Vagina (tissue), 2 donors: ENCODE measurements at places on chromosomes 2 and 18. TPM values are rescaled to one million over a fixed set of nuclear protein-coding genes. Genes with fewer than 3 reads are reported as not detected.
A peak's percentile ranks its signal among the peaks of the same experiment; 100 is the strongest.

KYNU gene
- 3.7 TPM for total RNA-seq

IL36G gene
- not detected for total RNA-seq

RAD51AP2 gene
- total RNA-seq: 0.25 TPM

CCDC74A gene
- 10.8 TPM for total RNA-seq

EIF4E2 gene
- 17.9 TPM for total RNA-seq

BAZ2B gene
- 90.6 TPM for total RNA-seq

UCN gene
- total RNA-seq: 3.2 TPM

DNA sequence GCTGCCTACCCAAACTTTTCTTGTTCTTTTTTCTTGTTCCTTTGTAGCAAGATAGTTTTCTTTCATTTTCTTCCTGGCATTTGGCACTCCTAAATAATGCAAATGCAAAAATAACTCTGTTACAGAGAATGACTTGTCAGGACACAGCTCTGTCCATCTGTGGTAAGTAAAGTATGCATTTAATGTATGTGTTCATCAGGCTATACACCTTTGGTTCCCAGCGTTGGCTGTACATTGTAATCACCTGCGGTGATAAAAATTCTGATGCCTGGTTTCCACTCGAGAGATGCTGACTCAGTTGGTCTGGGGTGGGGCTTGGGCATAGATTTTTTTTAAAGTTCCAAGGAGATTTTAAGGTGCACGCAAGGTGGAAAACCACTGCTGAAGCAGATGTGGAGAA is at the start of gene SERPINB13:
Gene SERPINB13, plus strand, starts transcription at position 378 of the 400 bp plus-strand sequence. CDS start 1,325 bp downstream, outside the sequence.
- no peak for DNase-seq
- H3K4me3 ChIP-seq: no peak within 1 kb of the TSS
- no peaks in the 10 kb centered on the region for H3K27me3 ChIP-seq
- H3K27ac ChIP-seq: no peak within 1 kb of the TSS

- no peak for DNase-seq
- no peaks in the 10 kb centered on the region for H3K36me3 ChIP-seq
- peaks cover 32% of the 10 kb centered on the region for H3K4me1 ChIP-seq
- H3K27me3 ChIP-seq: no peaks in the 10 kb centered on the region
- no peak overlapping the region for H3K4me3 ChIP-seq
- no peak overlapping the region for H3K27ac ChIP-seq
Observed at GRCh38 chr2:151946250-151946884, 118.1 kb upstream of the ARL5A start.

DNA sequence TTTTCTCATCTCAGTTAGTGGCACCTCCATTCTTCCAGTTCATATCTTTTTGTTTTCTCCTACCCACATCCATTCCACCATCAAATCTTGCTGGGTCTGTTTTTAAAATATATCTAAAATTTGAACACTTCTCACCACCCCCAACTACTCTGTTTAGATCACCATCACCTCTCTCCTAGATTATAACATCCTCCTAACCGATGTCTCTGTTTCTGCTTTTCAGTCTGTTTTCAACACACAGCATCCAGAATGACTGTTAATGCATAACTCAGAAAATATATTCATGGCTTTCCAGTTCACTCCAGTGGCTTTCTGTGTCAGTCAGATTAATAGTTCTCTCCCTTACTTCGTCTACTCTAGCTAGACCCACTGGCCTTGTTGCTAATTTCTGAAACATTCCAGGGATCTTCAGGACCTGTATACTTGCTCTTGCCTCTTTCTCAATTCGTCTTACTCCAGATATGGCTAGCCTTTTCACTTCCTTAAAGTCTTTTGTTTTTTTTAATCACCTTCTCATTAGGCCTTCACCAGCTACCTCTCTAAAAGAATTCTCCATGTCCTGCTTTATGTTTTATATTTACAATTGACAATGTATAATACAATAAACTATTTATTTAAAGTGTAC is 105.3 kb downstream of the COMMD1 start:
- H3K27ac ChIP-seq: no peak overlapping the region
- H3K36me3 ChIP-seq: no peaks in the 10 kb centered on the region
- DNase-seq: no peak
- H3K4me1 ChIP-seq: no peaks in the 10 kb centered on the region

DNA sequence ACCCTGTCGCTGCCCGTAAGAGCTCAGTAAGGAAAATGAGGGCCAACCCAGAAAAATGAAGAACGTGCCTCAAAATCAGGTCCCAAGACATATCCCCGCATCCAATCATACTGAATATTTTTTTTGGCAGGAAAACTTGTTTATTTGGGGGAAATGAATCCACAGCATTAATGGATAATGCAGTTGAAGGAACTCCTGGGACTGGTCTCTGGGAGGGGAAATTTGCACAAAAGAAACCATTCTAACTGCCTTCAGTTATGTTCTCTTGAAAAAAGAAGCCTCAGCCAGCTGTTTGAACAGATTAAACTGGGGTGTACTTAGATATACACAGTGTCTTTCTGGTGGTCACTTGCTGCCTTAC is 61.3 kb downstream of the SPRED2 start:
- no peaks in the 10 kb centered on the region for H3K27me3 ChIP-seq
- H3K4me1 ChIP-seq: peaks cover 24% of the 10 kb centered on the region
- no peaks in the 10 kb centered on the region for H3K36me3 ChIP-seq
- H3K27ac ChIP-seq: no peak overlapping the region
- DNase-seq: no peak

DNA sequence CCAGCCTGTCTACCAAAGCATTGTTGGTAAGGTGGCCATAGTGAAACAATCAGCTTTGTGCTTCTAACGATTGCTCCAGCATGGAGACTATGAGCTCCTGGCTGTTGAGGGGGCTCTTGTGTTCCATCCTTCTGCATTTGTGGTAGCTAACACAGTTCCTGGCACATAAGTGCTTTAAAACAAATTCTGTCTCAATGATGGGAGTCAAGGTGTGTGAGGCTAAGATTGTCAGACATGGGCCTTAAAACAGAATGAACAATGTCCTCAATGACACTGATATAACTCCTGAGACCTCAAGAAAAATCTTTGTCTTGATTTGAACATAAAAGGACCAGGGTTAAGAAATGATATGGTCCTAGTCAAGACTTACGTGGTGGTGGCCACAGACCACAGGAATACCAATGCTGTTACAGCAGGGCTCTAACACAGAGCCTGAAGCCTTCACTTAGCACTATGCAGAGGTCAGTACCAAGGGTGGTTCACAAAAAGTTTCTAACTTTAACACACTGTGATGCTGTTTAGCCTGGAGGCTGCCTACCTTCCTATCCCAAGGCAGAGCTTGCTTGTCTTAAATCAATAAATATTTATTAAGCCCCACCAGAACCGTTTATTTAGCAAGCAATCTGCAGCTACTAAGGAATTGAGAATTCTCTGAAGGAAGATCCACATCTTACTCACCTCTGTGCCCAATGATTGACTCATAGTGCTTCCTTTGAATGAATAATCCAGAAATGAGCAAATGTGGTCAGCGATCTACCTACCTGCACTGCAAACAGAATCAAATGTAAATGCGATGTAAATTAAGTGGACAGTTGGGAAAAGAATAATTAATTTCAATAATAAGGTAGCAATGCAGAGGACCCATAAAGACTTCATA is 35.1 kb downstream of the EVA1A start:
- H3K4me1 ChIP-seq: no peaks in the 10 kb centered on the region
- no peaks in the 10 kb centered on the region for H3K27me3 ChIP-seq
- no peak overlapping the region for H3K27ac ChIP-seq

DNA sequence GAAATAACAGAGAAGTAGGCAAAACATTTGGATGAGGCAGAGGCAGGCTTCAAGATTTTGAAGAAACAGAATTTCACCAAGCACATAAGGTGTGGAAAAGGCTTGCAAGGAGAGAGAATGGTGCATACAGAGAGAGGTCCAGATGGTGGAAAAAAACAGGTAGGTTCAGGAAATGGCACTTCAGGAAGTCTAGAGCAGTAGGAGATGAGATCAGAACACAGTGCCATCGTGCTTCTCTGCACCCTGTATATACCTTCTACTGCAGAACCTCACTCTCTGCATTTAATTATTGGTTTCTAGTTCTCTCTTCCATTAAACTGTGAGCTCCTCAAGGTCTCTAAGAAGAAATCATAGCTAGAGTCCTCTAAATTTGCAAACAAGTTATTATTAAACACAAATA is 2.4 kb downstream of the PAIP2B start:
- no peak for DNase-seq
- no peaks in the 10 kb centered on the region for H3K36me3 ChIP-seq
- H3K4me3 ChIP-seq: no peak overlapping the region
- no peaks in the 10 kb centered on the region for H3K27me3 ChIP-seq
- peaks cover 13% of the 10 kb centered on the region for H3K4me1 ChIP-seq

- no peaks in the 10 kb centered on the region for H3K27me3 ChIP-seq
- H3K4me1 ChIP-seq: no peaks in the 10 kb centered on the region
- no peak overlapping the region for H3K27ac ChIP-seq
- no peaks in the 10 kb centered on the region for H3K36me3 ChIP-seq
Observed at GRCh38 chr18:52348209-52348608, 8.2 kb downstream of the DCC start.

DNA sequence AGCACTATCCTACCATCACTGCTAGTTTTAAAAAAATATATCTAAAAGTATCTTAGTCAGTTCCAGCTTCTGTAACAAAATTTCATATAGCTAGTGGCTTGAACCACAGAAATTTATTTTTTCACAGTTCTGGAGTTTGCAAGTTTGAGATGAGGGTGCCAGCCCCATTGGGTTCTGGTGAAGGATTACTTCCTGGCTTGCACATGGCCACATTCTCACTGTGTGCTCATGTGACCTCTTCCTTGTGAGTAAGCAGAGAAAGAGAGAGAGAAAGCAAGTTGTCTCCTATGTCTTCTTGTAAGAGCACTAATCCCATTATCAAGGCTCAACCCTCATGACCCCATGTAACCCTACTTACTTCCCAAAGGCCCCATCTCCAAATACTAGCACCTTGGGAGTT is 158.9 kb downstream of the DOK6 start:
- H3K36me3 ChIP-seq: no peaks in the 10 kb centered on the region
- no peak overlapping the region for H3K4me3 ChIP-seq
- H3K27ac ChIP-seq: no peak overlapping the region
- H3K27me3 ChIP-seq: no peaks in the 10 kb centered on the region
- DNase-seq: no peak

DNA sequence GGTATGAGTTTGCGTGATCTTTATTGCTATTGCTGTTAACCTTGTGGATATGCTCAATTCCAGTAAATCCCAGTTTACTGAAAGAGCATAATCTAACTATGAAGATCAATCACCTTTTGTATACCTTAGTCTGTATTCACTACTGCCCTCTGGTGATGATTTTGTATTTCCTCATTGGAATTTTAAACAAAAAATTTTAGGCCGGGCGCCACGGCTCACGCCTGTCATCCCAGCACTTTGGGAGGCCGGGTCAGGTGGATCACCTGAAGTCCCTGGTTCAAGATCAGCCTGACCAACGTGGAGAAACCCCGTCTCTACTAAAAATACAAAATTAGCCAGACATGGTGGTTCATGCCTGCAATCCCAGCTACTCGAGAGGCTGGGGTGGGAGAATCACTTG is 5.1 kb downstream of the COMMD1 start:
- H3K36me3 ChIP-seq: no peaks in the 10 kb centered on the region
- no peak overlapping the region for H3K4me3 ChIP-seq
- H3K27me3 ChIP-seq: no peaks in the 10 kb centered on the region
- no peak overlapping the region for H3K27ac ChIP-seq

- no peak for DNase-seq
- H3K4me3 ChIP-seq: no peak overlapping the region
- H3K36me3 ChIP-seq: no peaks in the 10 kb centered on the region
Observed at GRCh38 chr18:69220529-69220928, 180.2 kb upstream of the DOK6 start.

DNA sequence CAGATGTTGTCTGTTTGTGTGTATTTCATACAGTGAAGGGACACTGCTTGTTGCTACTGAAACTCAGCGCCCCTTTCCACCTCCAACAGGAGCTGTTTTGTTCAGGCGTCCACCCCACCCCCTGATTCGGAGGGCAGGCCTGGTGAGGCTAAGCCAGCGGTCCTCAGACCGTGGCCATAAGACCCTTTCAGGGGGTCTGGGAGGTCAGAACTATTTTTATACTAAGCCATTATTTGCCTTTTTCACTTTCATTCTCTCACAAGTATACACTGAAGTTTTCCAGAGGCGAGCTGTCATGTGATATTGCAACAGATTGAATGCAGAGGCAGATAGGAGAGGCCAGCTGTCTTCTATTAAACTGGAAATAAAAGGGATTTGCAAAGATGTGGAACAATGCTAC is 39.7 kb upstream of the IGFBP5 start:
- peaks cover 49% of the 10 kb centered on the region for H3K4me1 ChIP-seq
- no peaks in the 10 kb centered on the region for H3K27me3 ChIP-seq
- H3K36me3 ChIP-seq: no peaks in the 10 kb centered on the region
- H3K27ac ChIP-seq: peak overlapping the region; percentile 88
- no peak for DNase-seq

DNA sequence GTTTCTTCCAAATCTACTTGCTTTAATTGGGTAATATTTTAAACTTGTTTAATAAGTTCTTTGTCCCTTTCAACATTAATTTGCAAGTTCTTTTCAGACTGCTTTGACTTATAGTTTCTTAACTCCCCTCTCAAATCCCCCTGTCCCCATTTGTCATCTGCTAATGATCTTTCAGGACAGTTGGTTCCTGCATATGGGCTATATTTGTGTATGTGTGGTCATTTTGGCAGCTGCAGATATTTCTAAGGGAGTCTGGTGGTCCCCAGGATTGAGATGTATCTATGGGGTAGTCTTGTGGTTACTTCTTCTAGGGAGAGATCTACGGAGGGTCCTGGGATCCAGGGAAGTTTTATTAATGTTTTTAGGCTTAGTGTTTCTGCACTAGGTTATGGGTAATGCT is 120.6 kb upstream of the SP3 start:
- no peak overlapping the region for H3K4me3 ChIP-seq
- no peaks in the 10 kb centered on the region for H3K27me3 ChIP-seq
- H3K36me3 ChIP-seq: no peaks in the 10 kb centered on the region
- no peaks in the 10 kb centered on the region for H3K4me1 ChIP-seq
- DNase-seq: no peak

- peak overlapping the region; percentile 87 for H3K27ac ChIP-seq
- no peaks in the 10 kb centered on the region for H3K27me3 ChIP-seq
- no peak for DNase-seq
- peaks cover 32% of the 10 kb centered on the region for H3K4me1 ChIP-seq
- H3K4me3 ChIP-seq: no peak overlapping the region
- H3K36me3 ChIP-seq: no peaks in the 10 kb centered on the region
Observed at GRCh38 chr2:127638361-127639110, 7.4 kb upstream of the GPR17 start.

- H3K27me3 ChIP-seq: no peaks in the 10 kb centered on the region
- H3K36me3 ChIP-seq: no peaks in the 10 kb centered on the region
- no peak overlapping the region for H3K27ac ChIP-seq
- no peaks in the 10 kb centered on the region for H3K4me1 ChIP-seq
- no peak for DNase-seq
Observed at GRCh38 chr18:49866680-49867079, 53.3 kb upstream of the ACAA2 start.

DNA sequence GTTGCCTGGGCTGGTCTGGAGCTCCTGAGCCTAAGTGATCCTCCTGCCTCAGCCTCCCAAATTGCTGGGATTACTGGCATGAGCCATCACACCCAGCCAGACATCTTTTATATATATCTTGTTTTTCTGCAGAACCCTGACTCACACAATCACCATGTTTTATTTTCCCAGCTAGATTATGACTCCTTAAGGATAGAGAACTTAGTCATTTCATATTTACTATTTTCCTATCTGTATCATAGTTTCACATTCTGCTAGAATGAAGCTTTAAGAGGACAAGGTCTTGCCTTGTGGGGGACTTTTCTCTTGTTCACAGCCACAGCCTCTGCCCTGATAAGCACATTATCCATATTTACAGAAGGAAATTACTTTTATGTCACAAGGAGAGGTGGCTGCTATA is 73.9 kb downstream of the LBH start:
- peaks cover 16% of the 10 kb centered on the region for H3K4me1 ChIP-seq
- no peak for DNase-seq
- H3K36me3 ChIP-seq: no peaks in the 10 kb centered on the region
- H3K27ac ChIP-seq: no peak overlapping the region
- no peak overlapping the region for H3K4me3 ChIP-seq
